NCI-H1105 treated with DMSO at 0.1 percent for 48 hours (cell line): ENCODE measurements at places on chromosomes 1 and 21.

DNA sequence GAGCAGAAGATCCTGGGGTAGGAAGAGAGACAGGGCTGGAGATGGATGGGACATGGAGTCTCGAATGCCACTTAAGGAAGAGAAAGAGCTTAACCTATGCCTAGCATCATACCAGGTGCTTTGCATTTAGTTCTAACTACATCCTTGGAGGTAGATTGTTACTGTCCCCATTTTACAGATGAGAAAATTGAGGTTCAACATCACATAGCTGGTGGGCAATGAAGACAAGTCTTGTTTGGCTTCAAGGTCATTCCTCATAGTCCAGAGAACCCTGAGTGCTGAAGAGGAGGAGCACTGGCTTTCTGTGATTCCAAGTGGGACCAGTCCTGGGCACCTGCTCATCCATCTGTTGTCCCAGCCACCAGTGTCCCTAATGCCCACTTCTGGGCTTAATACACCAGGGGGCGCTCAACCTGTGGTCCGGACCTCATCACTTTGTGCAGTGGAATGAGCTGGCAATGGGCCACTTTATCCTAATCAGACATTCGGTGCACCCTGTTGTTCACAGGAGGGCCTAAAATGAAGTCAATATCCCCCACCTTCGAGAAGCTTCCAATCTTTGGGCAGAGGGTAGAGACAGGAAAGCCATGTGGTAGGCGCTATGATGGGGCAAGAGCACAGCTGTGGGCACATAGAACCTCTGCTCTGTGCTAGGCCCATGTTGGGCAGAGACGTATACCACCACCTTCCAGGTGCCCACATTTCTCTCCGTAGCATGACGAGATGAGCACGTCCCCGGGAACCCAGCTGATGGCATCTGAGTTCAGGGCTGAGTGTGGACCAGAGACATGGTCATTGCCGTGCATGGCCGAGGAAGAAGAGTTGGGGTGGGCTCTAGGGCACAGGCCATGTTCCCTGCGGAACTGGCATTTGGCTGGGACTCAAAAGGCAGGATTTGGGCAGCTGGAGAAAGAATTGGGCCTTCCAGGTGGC, 9.2 kb downstream of the RPS6KA1 start:
- no peak for DNase-seq

- no peak for DNase-seq
These were observed 231 bp upstream of the RPS6KA1 start for GRCh38 chr1:26529405-26529654.

- DNase-seq: no peak
These were observed 171.3 kb upstream of the HP1BP3 start for GRCh38 chr1:20958430-20958829.

DNA sequence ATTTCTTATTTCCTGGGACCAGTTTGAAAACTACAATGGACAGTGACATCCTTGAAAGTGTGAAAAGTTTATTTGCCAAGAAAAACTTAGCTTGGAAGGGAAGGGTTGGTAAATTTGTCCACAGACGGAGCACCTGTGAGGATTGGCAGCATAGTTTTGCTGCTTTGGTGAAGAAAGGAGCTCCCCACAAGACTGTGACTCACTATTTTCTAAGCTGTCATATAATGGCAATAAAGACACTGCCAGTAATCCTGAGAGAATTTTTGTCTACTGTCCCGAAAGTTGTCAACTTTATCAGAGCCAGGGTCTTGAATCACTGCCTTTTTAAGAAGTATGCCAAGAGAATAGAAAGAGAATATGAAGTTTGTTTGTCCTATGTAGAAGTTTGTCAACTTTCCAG, 230.8 kb downstream of the NEGR1 start:
- DNase-seq: no peak

DNA sequence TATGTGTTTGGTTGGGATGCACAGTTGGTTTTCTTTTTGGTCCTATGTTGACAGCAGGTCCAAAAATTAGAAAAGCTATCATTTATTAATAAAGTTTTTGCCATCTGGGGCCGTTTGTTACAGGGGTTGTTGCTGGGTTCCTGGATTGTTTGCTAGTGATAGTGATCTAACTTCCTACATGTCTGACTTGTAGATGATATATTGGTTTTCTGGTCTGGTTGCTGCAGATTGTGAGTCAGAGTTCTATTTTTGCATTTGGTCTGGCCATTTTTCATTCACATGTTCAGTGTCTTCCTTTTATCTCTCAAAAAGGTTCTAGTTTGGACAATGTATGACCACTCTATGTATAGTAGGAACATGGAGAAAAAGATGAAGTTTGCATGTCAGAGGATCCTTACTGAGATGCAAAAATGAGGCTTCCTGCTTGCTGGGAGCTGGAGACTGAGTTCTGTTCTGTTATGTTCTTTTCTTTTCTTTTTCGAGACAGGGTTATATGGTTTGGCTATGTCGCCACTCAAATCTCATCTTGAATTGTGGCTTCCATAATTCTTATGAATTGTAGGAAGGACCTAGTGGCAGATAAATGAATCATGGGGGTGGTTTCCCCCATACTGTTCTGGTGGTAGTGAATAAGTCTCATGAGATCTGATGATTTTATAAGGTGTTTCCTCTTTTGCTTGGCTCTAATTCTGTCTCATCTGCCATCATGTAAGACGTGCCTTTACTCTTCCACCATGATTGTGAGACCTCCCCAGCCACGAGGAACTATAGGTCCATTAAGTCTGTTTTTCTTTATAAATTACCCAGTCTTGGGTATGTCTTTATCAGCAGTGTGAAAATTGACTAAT, 4.2 kb upstream of the NVL start:
- DNase-seq: no peak
